ENCODE measurements at places on chromosomes 1 and 21. TPM values are rescaled to one million over a fixed set of nuclear protein-coding genes. Genes with fewer than 3 reads are reported as not detected.

GRCh38 chr1:75058424-75058823, 75.8 kb upstream of the LHX8 start:
- DNase-seq: no peak

DNA sequence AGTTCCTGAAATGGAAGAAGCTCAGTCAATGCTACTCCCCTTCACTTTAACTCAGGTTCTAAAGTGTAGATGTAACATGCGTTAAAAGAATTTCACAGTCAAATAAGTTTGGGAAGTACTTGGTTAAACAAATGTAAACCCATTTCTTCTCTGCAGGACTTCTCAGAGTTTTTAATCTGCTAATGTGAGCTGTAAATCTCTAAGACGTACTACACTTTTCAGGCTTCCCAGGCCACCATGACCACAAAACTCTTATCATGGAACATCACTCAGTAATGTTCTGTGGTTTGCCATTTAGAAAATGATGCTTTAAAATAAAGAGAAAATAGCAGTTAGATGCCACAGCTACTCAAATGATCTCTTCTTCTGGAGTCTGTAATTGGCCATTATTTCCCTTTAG, 104.3 kb downstream of the HHIPL2 start:
- DNase-seq: no peak

DNA sequence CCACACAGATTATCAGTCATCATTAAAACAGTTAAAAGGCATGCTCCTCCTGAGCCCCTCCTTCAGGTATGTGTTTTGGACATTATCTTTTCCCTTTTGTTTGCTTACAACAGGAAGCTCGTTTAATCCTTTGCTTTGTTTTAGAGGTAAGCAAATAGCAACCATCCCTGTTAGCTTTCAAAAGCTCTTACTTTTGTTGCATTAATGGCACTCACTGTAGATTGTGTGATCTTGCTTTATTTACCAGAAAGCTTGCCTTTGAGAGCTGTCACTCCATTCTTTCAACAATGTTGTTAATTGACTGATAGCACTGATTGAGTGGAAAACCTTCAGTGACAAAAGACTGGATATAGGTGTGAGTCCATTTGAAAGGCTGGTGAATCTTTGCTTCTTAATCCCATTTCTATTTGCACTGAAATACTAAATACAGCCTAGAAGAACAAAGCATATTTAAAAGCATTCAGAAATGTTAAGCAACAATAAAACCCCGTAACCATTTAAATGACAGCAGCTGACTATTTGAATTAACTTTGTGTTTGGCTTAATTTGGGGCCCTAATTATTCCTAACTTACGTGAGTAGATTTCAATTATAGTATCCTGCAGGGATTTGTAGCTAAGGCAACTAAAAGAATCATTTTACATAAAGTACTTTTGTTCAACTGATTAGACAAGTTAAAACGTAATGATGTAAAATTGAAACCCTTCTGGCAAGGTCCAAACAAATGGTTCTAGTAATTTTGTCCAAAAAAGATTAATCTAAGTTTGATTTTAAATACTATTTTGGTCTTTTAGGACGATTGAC, 48.3 kb downstream of the ADGRL2 start:
- DNase-seq: no peak

DNA sequence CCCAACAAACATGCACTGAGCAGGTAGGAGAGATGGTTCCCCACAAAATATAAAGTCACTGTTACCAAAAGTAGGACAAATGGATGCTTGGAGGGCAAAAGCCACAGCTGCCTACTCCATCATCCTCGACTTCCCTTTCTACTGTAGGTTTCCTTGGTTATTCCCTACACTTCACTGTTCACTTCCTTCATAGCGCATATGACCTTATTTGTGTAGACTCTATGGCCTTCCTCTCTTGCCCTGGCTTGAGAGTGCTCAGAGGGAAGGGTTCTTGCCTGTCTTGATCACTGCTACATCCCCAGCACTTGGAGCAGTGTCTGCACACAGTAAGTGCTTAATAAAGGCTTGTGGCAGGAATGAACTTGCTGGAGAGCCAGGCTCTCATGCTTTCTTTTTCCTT, 14.6 kb upstream of the TRNP1 start:
- no peak for DNase-seq

- DNase-seq: no peak
Observed at GRCh38 chr1:3896396-3897000, 3.6 kb downstream of the C1orf174 start.

- no peak for DNase-seq
Observed at GRCh38 chr1:243731301-243731891, 118.6 kb downstream of the AKT3 start.

DNA sequence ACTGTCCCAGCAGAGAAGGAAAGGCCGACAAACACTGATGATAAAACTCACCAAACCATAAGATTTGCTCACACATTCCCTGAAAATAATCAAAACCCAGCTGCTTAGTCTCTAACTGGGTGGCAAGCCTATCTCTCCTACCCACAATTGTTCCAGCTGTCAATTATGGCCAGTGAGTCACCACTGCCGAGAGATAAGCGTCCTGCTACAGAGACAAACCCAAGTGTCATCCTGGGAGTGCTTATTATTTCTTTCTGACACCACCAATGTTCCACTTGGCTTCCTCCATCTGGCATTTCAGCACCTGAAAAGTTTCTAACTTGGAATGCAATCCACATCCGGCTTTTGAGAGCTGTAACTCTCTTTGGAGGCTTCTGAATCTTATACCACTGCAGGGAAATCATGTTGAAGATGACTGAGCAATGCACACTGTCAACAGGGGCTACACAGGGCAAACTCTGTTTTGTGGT, 51.5 kb upstream of the VAV3 start:
- DNase-seq: no peak

DNA sequence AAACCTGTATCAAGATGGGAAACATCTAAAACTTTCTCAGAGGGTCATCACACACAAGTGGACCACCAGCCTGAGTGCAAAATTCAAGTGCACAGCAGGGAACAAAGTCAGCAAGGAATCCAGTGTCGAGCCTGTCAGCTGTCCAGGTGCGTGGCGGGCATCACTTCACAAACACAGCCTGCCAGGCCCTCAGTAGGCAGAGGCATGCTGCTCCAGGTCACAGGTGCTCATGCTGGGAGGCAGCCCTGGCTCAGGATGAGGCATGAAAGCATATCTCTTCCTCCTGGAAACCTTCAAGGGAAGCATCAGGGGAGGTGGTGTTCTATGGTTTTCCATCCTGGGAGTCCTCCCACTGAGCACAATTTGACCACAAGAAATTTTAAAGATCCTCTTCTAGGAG, 6.3 kb downstream of the CD2 start:
- no peak for DNase-seq

DNA sequence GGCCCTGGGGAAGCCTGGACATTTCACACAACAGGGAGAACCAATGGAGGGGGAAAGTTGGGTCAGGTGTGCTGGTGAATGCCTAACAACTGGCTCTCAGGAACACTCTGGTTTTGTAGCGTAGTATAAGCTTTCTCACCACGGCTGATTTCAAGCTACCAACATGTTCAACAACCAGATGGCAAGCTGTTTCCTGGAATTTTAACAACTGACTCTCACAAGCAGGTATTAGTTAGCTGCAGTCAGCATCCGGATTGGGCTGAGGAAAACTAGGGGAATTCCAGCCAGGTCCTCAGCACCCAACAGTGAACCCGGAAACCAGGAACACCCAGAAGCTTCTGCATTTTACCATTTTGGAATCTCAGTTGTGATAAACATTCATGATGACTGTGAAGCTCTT, 162.3 kb upstream of the CAMK1G start:
- DNase-seq: no peak

DNA sequence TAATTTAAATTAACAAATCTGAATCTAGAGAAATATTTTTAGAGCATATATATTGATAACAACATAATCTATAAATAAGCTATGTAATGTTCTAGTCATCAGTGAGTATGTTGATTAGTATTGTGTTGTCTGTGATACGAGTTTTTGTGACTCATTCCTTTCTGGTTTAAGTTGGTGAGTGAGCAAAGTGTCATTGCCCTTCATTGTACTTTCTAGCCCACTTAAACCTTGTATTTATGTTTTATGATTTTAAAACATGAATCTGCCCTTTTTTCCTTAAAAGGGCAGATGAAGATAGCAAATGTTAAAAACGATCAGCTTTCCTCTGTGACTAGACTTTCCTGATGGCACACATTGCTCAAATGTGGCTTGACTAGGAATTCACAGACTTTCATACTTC, 38.5 kb downstream of the MACO1 start:
- no peak for DNase-seq

DNA sequence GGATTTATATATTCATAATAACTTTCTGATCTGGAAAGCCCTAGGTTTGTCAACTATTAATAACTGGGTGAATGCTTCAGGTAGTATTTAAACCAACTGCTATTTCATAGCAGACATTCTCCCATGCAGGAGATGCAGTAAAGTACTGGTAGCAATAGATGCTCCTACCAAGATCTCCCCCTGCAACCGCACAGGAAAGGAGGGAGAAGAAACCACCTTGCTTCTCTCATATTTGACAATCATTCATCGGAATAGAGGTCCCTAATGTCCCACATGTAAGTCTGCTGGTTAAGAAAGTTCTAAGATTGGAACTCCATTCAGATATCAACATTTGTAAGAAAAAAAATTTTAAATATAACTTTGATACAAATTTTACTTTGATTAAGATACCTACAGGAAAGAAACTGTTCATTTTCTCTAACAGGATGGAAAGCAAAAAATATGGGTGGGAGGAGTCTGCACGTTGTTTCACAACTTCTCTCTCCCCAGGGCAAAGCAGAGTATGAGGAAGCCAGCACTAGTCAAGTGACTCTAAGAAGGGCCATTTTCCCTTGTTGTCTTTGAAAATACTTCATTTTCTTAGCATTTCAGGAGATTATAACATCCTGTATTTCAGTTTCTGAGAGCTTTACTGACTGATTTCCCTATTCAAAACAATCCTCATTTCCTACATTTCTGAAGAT, at the start of gene PYHIN1:
PYHIN1 (plus strand) TSS at position 498 of the 683 bp plus-strand sequence. CDS start 5,359 bp downstream, outside the sequence.
- no peak for DNase-seq

- DNase-seq: no peak
Observed at GRCh38 chr1:27979151-27979858, 19.5 kb downstream of the XKR8 start.

- no peak for DNase-seq
Observed at GRCh38 chr1:170620164-170620563, 43.8 kb upstream of the PRRX1 start.

DNA sequence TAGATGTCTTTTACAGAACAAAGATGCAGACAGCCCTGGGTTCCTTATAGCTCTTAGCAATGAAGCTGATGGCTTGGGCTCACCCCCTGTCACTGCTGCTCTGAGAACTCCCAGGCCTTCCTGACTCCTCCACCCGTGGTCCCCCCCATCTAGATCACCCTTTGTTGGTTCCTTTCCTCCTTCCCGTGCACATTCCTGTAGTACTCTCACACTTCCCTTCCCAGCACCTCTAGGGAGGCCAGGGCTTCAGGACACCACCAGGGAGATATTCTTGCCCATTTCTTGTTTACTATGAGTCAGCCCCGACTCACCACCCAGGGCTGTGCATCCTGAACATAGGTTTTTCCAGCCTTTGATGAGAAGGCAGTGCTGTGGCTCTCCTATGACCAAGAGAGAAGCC, 14.4 kb upstream of the NOS1AP start:
- DNase-seq: no peak

DNA sequence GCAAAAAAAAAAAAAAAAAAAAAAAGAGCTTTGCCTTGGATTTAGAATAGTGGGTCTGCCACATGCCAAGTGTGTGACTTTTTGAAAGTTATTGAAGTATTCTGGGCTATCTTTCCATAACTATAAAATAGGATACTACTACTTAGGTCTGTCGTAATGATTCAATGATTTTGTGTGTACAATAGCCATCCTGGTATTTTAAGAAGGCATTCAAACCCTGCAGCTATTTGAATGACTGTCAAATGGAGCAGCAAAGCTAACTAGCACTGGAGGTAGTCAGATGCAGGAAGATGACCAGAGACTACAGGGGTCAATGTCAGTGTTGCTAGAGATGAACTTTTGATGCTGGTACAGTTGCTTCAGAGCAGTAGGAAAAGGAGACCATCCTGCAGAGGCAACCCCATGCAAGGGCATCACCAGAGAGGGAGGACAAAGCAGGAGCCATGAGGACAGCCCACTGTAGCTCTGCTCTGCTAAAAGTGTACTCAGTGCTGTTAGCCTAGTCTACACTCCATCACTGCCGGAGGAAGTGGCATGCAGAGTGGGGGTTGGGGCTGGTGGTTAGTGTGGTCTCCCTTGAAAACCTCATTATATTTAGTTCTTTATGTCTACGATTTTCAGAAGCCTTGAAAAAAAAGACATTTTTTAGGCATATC, 29.0 kb downstream of the DUSP10 start:
- DNase-seq: no peak

GRCh38 chr1:232690285-232690935, 60.5 kb upstream of the SIPA1L2 start:
- no peak for DNase-seq

DNA sequence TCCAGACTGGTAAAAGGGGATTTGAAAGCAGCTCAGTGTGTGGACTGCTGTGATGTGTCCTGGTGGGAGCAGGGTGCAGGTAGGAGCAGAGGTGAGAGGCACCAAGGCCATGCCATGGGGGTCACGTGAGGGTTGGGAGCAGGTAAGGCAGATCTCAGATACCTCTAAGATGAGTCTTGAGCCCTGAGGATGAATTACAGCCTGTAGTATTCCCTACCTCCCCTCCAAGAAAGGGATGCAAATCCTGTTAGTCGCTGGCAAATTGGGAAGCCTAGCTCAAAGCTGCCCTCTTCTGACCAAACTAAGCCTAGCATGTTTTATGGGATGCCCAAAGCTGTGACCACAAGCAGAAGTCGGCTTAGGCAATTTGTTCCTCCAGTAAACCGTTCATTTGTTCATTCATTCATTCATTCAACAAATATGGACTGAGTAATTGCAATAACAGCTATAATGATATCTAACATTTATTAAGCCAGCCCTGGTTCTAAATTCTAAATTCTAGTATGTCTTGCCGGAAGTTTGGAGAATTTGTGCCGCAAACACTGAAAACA, 3.9 kb upstream of the NUAK2 start:
- no peak for DNase-seq

DNA sequence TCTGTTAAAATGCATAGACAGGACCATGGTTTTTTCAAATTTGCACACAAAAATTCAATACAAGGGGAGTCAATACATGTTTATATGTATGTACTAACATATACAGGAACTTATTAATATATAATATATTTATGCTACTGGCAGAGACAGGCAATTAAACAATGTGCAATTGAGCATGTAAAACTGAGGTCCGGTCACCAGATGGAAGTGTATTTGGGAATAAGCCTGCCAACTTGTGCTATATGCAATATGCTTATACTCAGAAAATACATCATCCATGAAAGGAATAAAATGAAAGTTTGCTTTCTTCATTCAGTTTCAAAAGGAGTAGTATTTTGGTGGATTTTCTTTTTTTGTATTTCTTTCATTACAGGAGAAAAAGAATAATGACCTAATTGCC, 640.2 kb upstream of the CXADR start:
- DNase-seq: no peak

GRCh38 chr21:39675993-39676661, 63.4 kb downstream of the B3GALT5 start:
- DNase-seq: no peak

GRCh38 chr1:26921126-26921539, 410 bp upstream of the NUDC start:
- no peak for DNase-seq

The GPR25 gene
- total RNA-seq: not detected

The CAPN8 gene
- total RNA-seq: not detected

The TRPM2 gene
- total RNA-seq: 12.0 TPM

The PEAR1 gene
- total RNA-seq: 17.7 TPM

The PLPP3 gene
- total RNA-seq: 112 TPM

The MAST2 gene
- total RNA-seq: 24.8 TPM

The FRRS1 gene
- 6.0 TPM for total RNA-seq

The SMIM1 gene
- total RNA-seq: 3.7 TPM

The LYPD8 gene
- not detected for total RNA-seq

The CDK18 gene
- 4.0 TPM for total RNA-seq

The EGLN1 gene
- total RNA-seq: 32.3 TPM

The KRTAP13-2 gene
- not detected for total RNA-seq
